ENCODE measurements at places on chromosomes 2 and 18. TPM values are rescaled to one million over a fixed set of nuclear protein-coding genes. Genes with fewer than 3 reads are reported as not detected.

DNA sequence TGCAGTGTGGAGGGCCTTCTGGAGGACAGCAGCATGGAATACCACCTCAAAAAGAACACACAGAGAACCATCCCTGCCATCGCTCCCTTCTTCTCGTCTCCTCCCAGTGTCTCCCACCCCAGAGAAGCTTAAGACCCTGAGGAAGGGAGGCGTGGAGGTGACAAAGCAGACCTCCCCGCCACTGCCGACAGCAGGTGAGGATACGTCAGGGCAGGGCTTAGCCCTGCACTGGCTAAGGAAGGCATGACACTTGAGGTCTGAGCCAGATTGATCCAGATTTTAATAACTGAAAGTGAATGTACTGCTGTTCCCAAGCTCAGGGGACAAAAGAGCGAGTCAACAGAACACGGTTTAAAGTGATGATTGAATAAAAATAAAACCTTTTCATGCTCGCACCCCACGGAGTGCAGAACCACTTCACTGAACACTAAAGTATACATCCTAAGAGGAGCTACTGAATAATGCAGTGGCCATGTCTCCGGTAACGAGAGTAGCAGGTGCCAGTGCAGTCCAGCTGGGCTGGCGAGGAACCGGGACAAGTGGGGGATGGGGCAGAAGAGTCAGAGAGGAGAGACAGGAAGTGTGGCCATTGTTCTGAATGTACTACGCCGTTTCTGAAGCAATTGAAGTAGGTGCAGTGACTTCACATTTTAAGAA, 391.0 kb downstream of the CDH2 start:
- DNase-seq = no peak

DNA sequence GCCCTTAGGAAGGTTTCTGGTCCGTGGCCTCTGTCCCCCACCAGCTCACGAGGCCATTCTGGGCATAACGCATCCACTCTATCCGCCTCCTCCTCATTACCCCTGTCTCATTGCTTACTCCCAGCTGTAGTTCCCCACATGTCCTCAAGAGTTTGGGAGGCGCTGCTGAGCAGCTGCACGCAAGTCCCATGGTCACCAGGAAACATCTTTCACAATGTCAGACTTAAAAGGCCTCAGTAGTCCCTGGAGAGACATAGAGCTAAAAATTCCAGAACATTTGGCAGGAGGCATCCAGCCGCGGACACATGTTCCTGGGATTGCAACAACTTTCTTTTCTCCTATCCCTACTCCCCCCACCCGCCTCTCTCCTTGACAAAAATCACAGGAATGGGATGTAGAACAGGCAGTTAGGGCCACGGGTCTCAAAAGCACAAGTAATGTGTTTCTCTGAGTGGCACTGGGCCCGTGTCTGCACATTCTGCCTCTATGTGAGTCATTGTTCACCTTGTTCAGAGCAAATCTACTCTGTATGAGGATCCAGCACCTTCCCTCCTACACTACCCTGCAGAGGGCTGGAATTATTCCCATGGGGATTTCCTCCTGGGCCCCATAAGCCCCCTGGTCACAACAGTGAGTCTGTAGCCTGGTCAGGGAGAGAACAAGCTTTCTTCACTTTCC, 8.1 kb downstream of the LBH start:
- DNase-seq = no peak

Gene TPO
- not detected for total RNA-seq

DNA sequence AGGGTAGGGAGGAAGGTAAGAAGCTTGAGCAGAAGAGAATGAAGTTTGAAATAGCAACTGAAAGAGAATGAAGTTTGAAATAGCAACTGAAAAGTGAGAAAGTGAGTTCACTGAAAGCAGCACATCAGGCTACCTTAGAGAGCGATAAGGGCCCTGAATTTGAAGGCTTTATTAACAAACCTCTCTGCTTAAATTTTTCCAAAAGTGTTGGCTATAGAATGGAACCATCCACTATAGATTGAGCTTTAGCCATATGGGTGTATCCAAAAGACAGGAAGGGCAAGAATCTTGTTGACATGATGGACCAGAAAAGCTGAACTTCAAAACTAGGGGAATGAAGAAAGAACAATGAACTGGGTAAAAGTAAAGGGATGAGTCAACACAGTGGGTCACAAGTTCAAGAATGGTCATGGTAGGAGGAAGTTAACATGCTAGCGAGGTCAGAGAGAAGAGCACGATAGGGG, 122.5 kb downstream of the ASXL3 start:
- no peak for DNase-seq

Gene SLC5A7
- not detected for total RNA-seq
